ENCODE measurements at places on chromosomes 2 and 18. TPM values are rescaled to one million over a fixed set of nuclear protein-coding genes. Genes with fewer than 3 reads are reported as not detected.

The WNT6 gene
- not detected for total RNA-seq

The SLC23A3 gene
- total RNA-seq, result 0.76 TPM

The IGFBP5 gene
- 0.11 TPM for total RNA-seq

The PXDN gene
- 0.88 TPM for total RNA-seq

The PAIP2B gene
- total RNA-seq, result 0.10 TPM

The LRRTM1 gene
- not detected for total RNA-seq

The SNTG2 gene
- total RNA-seq, result not detected

The ASPRV1 gene
- total RNA-seq, result 0.47 TPM

The SNORC gene
- total RNA-seq, result 0.84 TPM

The PID1 gene
- total RNA-seq, result 4.6 TPM

The NOTO gene
- total RNA-seq, result not detected

The TMEM127 gene
- 15.7 TPM for total RNA-seq

Data from HT1080 (cell line).